ENCODE measurements at places on chromosomes 5 and 9. TPM values are rescaled to one million over a fixed set of nuclear protein-coding genes. Genes with fewer than 3 reads are reported as not detected.

- peak; percentile 80 for DNase-seq
These were observed 2.2 kb downstream of the ST6GALNAC6 start for GRCh38 chr9:127897193-127897692.

DNA sequence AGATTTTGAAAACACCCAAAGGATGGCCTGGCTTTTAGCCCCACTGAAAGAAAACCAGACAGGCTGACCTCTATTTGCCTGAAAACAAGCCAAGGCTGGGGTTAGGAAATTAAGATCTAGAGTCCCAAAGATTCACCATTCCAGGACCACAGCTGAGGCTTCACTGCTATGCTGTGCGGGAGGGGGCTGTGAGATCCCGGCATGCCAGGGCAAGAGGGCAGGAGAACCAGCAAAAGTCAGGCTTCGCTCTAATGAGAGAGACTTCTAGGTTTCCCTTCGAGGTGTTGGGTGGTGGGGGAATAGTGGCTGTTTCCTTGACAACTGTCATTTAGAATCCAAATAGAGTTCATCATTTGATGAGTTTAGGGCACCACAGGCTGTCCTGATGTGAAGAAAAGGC lies 152.9 kb upstream of the NFIB start:
- no peak for DNase-seq

DNA sequence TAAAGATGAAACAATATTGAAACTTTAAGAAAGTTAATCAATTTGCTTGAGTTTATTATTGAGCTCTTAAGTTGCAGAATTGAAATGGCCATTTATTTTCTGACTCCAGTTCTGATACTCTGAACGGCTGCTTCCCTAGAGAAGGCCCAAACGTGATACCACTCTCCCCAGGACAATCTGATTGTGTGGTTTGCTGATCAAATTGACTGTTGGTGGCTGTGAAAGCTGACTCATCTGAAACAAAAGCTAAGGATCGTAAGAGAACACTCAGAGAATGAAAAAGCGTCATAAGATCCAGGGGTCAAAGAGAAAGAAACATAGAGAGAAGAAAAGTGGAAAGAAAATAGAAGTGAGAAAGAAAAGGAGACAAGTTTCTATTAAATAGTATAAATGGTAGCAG lies 147.2 kb downstream of the IZUMO3 start:
- DNase-seq = no peak

- no peak for DNase-seq
These were observed 69.3 kb downstream of the DAPK1 start for GRCh38 chr9:87567001-87567400.

GRCh38 chr5:156330141-156330870 lies 3.3 kb downstream of the SGCD start:
- DNase-seq = no peak

DNA sequence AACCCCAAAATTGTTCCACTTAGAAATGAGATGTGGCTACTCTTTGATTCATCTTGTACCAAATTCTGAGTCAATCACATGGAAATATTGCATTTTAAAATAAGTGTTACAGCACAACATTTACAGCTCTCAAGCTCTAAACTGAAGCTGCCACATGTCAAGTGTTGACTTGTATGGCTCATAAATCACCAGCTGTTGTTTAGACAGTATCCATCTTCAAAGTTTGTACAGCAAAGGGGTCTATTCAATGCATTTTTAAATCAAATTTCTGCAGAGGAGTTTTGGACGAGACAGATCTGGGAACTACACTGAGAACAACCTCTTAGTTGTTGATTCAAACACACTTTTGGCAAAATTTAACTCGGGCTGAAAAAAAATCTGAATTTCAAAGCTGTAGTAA lies 31.4 kb downstream of the CHSY3 start:
- no peak for DNase-seq

DNA sequence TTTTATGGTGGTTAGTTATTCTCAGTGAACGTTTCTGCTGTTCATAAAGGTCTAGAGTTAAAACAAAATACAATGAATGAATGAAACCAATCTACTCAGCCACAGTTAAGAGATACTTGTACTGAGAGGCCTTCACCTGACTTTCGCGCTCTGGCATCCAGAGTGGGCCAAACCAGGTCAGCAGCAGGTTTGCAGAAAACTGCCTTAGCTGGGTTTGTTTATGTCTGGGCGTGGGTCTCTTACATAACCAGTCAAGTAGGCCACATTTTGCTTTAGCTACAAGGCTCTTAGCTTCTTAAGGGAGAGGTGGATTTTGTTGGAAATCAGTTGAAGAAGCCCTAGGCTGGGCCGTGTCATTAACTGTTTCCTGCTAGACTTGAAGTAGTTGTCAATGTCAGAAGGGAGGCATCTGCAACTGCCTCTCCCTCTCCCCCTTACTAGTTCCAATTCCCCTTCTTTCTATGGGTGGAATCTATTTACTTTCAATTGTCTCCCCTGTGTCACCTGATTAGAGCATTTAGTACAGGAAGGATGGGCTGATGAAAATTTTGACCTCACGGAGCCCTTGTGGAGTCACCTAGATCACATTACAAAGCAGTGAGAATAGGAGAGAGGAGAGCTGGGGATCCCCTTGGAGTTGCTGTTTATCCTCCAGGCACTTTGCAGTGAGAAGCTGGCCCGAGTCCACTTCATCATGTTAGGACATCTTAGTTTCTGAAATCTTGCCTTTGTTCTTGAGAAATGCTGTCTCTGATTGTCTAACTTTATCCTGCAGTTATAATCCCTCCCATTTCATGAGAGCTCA lies 200.5 kb downstream of the ARHGEF28 start:
- DNase-seq = no peak

DNA sequence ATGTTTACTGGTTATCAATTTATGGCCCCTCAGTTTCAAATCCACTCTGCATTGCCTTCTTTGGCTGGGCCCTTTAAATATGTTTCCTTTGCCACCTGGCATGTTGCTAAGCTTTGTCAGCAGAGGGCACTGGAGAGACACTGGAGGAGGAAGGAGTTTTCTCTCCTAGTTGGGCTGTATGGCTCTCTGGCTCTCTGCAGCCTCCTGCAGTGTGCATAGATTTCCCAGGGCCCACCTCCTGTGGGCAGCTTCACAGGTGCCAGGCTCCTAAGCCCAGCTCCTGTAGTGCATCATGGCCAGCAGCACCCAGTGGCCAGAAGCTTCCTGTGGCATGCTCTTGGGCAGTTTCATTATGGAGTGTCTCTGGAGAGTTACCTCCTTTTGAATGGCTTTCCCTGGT lies 23.3 kb downstream of the CAVIN4 start:
- peak; percentile 75 for DNase-seq

DNA sequence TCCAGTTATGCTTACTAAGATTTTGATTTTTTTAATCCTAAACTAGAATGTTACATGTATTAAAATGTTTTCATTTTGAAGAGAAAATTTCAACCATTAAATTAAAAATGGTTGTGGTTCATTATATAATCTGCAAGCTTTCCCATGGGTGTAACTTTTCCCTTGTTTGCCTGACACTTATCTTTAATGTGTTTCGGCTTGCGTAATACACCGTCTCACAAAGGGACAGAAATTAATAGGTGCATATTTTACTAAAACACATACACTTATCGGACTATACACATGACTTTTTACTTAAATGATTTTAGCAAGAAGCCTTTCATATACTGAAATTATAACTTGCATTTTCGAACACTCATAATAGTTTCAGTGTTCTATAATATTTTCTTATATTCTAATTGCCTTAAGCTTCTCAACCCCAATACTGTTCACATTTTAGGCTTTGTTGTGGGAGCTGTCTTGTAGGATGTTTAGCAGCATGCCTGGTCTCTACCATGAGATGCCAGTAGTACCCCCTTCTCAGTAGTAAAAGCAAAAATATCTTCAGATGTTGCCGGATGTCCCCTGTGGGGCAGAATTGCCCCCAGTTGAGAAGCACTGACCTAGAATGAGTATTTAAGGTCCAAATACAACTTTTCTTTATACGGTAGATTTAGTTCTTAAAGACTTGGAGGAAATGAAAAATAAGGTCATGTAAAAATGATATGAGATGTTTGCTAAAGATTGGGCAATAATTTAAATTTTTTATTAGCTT lies 28.6 kb downstream of the UGCG start:
- DNase-seq = no peak

ASB6 gene
- 26.2 TPM for total RNA-seq

LPAR1 gene
- total RNA-seq = 5.6 TPM

OLFML2A gene
- 18.2 TPM for total RNA-seq

CTXN3 gene
- 5.4 TPM for total RNA-seq

Data from endothelial cell (in vitro differentiated cells).